ENCODE measurements at places on chromosomes 3 and 15.

GRCh38 chr3:40649346-40649745 is 124.6 kb downstream of the ZNF621 start:
- DNase-seq, result peak; percentile 39

- DNase-seq, result no peak
These were observed 2.9 kb downstream of the SEMA3F start for GRCh38 chr3:50157827-50158529.

DNA sequence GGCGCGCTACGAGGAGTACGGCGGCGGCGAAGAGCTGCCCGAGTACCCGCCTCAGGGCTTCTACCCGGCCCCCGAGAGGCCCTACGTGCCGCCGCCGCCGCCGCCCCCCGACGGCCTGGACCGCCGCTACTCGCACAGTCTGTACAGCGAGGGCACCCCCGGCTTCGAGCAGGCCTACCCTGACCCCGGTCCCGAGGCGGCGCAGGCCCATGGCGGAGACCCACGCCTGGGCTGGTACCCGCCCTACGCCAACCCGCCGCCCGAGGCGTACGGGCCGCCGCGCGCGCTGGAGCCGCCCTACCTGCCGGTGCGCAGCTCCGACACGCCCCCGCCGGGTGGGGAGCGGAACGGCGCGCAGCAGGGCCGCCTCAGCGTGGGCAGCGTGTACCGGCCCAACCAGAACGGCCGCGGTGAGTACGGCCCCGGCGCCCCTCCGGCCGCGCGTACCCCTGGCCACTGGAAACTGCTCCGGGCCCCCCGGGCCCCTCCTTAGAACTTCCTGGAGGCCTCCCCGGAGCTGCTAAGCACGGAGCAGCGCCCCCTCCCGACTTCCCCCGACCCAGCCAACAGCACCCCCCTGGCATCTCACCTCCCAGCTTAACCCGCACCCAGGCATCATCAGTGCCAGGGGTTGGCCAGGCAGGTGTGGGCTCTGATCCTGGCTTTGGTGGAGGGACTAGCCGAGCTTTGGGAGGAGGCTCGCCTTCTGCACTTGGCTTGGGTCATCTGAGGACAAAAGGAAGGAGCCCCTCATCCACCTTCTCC is 1.4 kb downstream of the LOXL1 start:
- peak; percentile 33 for DNase-seq

DNA sequence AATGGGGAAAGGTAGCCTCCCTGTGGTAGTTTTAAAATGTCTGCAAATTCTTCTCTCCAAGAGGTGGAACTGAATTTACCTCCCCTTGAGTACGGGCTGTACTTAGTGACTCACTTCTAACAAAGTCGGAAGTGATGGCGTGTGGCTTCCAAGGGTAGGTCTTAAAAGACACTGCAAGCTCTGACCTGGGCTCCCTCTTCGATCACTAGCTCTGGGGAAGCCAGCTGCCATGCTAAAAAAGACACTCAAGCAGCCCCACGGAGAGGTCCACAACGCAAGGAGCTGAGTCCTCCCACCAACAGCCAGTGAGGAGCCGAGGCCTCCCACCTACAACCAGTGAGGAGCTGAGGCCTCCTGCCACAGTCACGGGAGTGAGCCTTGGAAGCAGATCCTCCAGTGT is 122.0 kb upstream of the HACD2 start:
- no peak for DNase-seq

DNA sequence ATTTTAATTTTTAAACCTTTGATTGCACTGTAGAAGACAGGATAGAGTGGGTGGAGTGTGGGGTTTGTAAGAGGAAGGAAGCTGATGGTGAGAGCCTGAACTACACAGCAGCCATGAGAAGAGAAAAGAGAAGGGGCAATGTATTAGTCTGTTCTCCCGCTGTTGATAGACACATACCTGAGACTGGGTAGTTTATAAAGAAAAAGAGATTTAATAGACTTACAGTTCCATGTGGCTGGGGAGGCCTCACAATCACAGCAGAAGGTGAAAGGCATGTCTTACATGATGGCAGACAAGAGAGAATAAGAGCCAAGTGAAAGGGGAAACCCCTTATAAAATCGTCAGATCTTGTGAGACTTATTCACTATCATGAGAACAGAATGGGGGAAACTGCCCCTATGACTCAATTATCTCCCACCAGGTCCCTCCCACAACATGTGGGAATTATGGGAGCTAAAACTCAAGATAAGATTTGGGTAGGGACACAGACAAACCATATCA is 37.3 kb downstream of the STARD5 start:
- DNase-seq, result no peak

GRCh38 chr15:49038382-49038781 is 7.9 kb downstream of the SECISBP2L start:
- no peak for DNase-seq

GRCh38 chr3:168284728-168285127 is 189.0 kb upstream of the GOLIM4 start:
- no peak for DNase-seq

DNA sequence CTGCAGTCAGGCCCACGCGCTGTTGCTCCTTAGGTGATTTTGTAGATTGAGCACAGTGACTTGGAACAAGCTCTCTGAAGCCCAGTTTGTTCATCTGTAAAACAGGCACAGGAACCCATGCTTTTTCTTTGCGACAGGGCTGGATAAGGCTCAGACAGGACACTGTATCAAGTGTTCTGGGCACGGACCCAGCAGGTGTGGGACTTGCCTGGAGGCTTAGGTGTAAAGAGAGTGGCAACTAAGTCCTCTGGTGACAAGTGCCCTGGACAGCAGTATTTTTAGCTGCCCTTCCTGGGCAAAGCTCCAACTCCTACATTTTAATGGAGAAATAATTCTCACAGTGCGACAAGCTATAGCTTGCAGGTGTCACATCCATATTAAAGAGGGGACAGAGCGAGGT is 32.2 kb downstream of the CD276 start:
- DNase-seq, result no peak

DNA sequence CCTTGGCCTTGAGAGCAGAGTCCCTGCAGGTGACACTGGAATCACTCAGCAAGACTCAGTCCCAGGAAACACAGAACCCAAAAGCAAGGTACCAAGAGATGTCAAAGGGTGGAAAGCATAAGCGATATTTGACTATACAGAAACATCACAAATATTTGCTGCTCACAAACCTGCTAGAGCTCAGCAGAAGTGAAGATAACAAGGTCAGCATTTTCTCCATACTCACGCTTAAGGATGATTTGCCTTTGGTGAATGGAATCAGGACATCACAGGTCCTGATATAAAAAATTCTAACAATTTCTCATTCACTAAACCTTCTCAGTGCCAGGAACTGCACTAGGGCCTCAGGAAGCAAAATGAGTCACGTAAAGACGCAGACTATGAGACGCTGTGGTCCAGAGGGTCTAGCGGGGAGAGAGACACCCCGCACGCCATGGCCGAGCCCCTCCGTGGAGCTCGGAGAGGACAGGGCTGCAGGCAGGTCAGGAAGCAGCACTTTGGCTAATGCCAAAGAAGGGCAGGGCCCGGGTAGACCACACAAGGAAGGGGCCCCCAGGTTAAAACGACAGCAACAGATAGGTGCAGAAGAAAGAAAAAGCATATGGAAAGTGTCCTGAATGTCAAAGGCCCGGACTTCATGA is 10.7 kb downstream of the PCSK6 start:
- DNase-seq, result no peak

GRCh38 chr3:132268956-132269355 is 48.3 kb upstream of the ACP3 start:
- peak; percentile 45 for DNase-seq

DNA sequence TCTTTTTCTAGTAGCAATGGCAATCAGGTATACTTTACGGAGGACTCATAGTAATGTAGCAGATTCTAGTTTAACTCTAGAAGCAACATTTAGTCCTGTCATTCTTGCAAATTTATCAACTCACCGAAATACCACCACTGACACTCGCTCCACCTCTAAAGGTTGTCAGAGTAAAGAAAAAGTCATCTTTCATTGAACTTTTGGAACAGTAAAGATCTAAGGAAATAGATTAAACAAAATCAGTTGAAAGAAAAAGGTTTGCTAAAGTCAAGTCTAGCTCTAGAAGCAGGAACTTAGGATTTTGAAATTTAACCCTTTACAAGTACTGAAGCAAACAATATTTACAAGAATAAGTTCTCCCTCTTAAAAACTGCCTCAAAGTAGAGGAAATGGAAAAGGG is 8.7 kb downstream of the ATP8B4 start:
- no peak for DNase-seq

GRCh38 chr15:41772720-41773331 is 1.5 kb upstream of the MAPKBP1 start:
- DNase-seq, result peak; percentile 77

GRCh38 chr3:126484148-126484547 is 8.5 kb upstream of the ZXDC start:
- DNase-seq, result no peak

- no peak for DNase-seq
These were observed 45.8 kb upstream of the CCNB2 start for GRCh38 chr15:59059076-59059597.

- DNase-seq, result no peak
These were observed 14.2 kb downstream of the TMEM43 start for GRCh38 chr3:14138878-14139655.

- DNase-seq, result no peak
These were observed 186.7 kb downstream of the SSR3 start for GRCh38 chr3:156368189-156368588.

DNA sequence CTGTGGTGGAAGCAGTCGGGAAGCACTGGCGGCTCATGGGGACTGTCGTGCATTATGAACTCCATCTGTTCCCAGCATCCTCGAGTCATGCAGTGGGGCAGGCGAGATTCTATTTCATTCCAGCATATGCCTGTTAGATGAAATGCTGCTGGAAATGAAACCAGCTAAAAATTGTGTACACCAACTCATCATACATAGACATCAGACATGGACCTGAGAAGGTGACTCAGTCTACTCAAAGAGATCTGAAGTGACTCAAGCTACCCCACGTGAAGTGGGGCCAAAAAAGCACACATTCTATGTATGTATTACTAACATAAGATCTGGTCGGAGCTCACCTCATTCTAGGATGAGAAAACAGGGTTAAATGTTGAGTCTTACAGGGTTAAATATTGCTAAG is 47.5 kb upstream of the FAM98B start:
- DNase-seq, result no peak

- no peak for DNase-seq
These were observed 429.7 kb upstream of the RASGRP1 start for GRCh38 chr15:38994310-38994709.

- no peak for DNase-seq
These were observed at the start of gene TIGIT for GRCh38 chr3:114293838-114294535. TSS of gene TIGIT (plus strand) at chr3:114294028. CDS start at chr3:114294062, 34 bp downstream.

- no peak for DNase-seq
These were observed 591.4 kb downstream of the FOXP1 start for GRCh38 chr3:70992131-70992530.

GRCh38 chr3:187744169-187745151 is 808 bp downstream of the BCL6 start:
- DNase-seq, result peak; percentile 90

- DNase-seq, result peak; percentile 76
These were observed 77.2 kb downstream of the TBC1D2B start for GRCh38 chr15:78000091-78000926.

Data from erythroblast (primary cell).